ENCODE measurements at places on chromosomes 7 and 10.

DNA sequence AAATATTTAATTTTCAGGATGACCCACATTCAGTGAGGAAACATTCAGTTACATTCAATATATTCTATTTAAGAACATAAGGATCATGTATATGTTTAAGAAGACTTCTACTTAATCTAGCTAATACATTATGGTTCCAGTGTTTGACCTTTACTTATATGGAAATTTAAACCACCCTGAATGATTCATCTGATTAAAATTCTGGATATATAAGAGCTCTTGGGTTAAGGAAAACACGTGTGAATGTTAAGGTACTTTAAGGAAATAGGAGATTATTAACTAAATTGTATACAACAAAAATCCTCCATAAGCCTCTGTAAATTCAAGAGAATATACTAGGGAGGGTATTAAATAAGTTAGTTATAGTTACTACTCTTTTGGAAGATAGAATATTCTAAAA, 40.9 kb downstream of the HDAC9 start:
- no peak for DNase-seq

- no peak for DNase-seq
These were observed 79.2 kb downstream of the SRPK2 start for GRCh38 chr7:105309235-105310169.

DNA sequence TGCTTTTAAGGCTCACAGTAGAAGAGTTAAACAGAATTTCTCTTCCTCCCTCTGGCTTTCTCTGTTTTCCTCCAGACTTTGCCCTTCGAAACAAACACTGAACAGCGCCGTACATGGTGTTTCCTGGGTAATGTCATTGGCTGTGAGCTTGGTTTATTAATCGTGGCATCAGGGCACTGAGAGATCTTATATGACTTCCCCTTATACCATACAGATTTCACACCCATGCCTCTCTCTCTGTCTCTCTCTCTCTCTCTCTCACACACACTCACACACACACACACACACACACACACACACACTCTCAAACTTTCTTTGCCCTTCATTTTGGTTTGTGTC, 195.5 kb downstream of the CREB5 start:
- DNase-seq: no peak

DNA sequence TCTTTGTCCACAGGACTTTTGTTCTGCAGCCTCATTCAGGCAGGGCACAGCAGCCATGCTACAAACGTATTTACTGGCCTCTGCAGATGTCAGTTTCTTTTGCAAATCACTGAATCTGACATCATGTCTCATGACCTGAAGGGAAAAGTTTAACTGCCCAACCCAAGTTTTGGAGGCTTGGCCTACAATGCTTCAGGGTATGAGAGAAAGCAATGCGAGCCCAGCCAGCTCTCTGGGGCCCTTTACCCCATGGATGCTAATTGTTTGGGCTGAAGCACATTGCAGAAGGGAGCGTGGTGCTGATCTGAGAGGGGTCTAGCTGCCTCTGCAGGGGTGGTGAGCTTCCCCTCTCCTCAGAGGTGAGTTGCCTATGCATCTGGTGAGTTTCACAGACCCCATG, 179.9 kb upstream of the CXCL12 start:
- no peak for DNase-seq

DNA sequence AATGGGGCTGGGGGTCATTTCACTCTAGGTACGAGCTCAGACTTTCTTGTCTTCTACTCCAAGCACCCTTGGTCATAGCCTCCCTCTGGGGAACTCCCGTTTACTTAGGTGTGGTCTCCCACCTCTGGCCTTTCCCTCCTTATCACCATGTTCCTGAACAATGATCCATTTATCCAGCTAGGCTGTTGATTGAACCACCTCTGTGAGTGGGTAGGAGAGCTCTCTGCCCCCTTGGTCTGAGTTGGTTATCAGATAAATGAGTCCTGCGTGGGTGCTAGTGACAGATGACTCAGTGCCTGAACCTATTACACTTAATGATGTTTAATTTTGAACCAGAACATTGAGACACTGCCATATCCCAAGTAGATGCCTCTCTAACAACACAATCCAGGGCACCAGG, 9.4 kb downstream of the BLNK start:
- DNase-seq: no peak

GRCh38 chr7:105279688-105280007, 109.1 kb downstream of the SRPK2 start:
- DNase-seq: no peak

GRCh38 chr10:61157182-61157581, 213.2 kb upstream of the RHOBTB1 start:
- DNase-seq: no peak

- no peak for DNase-seq
These were observed 232.1 kb upstream of the NPVF start for GRCh38 chr7:25460433-25460832.

- DNase-seq: no peak
These were observed 599.5 kb upstream of the DPP6 start for GRCh38 chr7:153452661-153453060.

DNA sequence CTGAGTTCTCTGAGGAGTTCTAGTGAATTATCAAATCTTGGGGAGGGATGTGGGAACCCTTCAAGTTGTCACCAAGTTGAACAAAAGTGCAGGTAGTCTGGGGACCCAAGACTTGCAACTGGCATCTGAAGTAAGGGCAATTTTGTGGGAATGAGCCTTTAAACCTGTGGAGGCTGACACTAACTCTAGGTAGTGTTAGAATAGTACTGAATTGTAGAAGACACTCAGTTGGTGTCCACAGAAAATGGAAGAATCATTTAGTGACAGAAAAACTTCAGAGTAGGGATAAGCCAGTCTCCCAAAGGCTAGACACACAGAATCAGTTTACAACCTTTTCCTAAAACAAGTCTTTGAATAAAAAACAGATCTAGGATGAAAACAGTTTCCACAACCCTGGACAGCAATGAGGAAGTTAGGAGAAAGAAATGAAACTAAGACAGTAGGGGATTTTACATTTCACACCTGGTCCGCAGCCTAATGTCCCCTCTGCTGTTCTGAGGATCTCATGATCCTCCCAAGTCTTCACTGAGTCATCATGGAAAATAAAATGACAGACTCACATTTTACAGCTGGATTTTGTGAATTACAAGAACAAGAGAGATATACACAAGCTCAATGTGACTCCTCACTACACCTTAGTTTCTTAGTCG, 23.0 kb upstream of the ING3 start:
- DNase-seq: no peak

- no peak for DNase-seq
These were observed 135.3 kb downstream of the ARHGAP22 start for GRCh38 chr10:48469516-48470020.

GRCh38 chr10:15252396-15252795, 83.9 kb upstream of the NMT2 start:
- no peak for DNase-seq

- DNase-seq: no peak
These were observed 159.2 kb upstream of the PLXNA4 start for GRCh38 chr7:132735476-132735875.

DNA sequence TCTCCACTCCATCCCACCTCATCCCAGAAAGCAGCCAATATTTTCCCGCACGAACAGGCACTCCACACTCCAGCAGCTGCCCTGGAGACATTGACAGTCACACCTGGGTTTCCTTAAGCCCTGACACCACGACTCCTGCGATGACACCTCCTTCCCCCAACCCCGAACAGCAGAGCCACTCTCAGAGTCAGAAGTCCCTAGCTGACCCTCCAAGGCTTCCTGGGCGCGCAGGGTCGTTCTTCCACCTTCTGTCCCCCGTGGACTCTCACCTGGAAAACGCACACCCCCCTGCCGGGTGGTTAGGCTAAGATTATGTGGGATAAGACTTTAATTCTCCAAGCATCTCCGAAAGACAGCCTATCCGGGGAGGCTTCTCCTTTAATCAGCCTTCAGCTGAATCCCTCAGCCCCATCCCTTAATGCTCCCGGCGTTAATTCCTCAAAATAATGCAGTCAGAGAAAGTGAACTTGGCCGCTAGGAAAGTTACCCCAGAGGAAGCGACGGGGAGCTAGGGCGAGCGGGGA, 1.1 kb downstream of the DENND11 start:
- no peak for DNase-seq

- DNase-seq: no peak
These were observed 673.9 kb upstream of the ANKRD30A start for GRCh38 chr10:36451391-36451970.

GRCh38 chr7:30598121-30598876, 3.6 kb downstream of the GARS1 start:
- DNase-seq: no peak

DNA sequence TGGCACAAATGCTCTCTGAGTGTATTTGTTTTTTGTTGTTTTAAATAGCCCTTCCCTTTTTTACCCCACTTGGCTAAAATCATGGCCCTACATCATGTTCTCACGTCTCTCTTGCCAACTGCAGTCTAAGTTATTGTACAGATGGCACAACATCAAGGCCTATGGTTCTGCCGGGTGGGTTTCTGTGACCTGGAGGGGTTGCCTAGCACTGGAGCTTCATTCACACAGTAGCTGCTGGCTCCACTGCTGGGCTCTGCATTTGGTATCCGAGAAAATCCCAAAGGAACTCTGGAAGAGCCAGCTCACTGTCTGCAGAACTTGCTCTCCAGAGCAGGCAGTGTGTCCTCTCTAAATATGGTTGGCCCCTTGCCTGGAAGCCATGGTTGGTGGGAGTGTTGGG, 120.6 kb downstream of the LRRC4 start:
- DNase-seq: no peak

DNA sequence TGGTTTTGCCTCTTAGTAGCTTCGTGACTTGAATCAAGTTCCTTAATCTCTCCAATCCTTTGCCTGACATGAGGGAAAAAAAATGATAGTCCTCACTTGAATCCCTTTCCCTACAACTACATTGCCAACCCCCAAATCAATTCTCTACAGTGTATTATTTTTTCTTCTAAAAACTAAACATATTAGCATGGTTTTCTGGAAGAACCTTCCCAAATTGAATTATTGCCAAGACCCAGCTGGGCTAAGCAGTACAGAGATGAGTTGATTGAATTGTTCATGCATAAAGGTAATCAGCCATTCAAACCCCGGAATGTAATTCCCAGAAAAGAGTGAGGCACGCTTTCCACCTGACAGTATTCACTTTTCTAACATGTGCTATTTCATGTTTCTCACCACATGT, 155.6 kb upstream of the AGR3 start:
- no peak for DNase-seq

- no peak for DNase-seq
These were observed 3.6 kb upstream of the MXI1 start for GRCh38 chr10:110203500-110204455.

DNA sequence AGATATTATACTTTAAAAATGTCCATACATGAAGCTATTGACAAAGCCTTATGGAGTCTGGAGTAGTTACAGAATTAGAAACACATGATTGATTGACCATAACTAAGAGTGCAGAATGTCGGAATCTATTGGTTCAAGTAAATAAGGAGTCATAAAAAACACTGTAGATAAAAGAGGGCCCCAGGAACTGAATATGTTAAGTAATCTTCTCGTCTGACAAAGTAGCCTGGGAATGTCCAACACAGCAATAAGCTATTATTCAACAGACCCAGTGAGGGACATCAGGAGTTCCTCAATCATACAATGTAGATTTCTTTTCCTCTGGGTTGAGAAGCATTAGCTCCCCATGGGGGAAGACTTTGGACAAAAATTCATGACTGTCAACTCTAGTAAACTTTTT, 782.0 kb downstream of the SUGCT start:
- no peak for DNase-seq

GRCh38 chr10:84371944-84372343, 43.6 kb downstream of the CCSER2 start:
- no peak for DNase-seq

DNA sequence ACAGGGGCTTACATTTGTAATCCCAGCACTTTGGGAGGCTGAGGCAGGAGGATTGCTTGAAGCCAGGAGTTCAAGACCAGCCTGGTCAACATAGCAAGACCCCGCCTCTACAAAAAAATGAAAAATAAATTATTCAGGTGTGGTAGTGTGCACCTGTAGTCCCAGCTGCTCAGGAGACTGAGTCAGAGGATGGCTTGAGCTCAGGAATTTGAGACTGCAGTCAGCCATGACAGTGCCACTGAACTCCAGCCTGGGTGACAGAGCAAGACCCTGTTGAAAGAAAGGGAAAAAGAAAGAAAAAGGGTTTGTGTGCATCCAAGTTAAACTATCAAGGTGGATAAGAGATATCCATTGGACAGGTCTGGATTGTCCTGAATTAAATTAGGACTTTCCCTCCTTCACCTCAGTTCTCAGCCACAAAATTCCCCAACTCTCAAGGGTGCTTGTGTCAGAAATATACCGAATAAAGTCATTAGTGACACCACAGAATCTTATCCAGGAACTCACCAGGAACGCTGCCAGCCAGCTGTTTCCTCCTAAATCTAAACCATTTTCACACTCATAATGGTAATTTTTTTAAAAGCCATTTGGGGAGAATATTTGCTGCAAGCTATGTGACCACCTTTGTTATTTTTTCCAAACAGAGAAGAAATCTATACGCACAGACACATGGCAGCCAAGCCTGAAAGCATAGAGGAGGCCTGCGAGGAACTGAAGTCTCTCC, 12.0 kb downstream of the AFAP1L2 start:
- DNase-seq: no peak

GRCh38 chr10:67665491-67665890, 30.5 kb downstream of the CTNNA3 start:
- DNase-seq: no peak

GRCh38 chr7:1725766-1726630, 55.9 kb downstream of the ELFN1 start:
- DNase-seq: no peak

GRCh38 chr10:50614444-50615137, 9.2 kb downstream of the SGMS1 start:
- DNase-seq: no peak

- no peak for DNase-seq
These were observed 131.3 kb upstream of the NPVF start for GRCh38 chr7:25359471-25360059.

DNA sequence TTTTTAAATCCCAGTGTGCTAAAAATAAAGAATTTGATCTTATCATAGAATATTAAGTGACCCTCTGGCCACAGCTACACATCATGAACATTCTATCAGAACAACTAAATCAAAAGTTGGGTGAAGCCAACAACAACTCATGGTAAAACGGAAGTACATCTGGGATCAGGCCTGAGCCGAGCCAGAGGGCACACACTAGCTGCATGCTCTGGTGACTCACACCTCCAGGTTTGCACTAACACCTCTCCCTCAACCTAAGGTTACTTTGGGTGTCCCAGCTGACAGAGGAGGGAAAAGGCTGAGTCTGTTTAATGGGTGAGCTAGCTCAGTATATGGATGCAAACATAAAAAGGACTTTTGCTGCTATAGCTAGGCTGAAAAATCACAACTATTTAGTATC, 281.6 kb downstream of the HGF start:
- DNase-seq: no peak

- DNase-seq: no peak
These were observed 27.2 kb downstream of the PITRM1 start for GRCh38 chr10:3145366-3145765.

GRCh38 chr10:99369126-99369525, 40.0 kb downstream of the CNNM1 start:
- no peak for DNase-seq
